ENCODE measurements at places on chromosomes 16 and 17.

- no peak for DNase-seq
Measured at GRCh38 chr16:88804552-88805339, 1.2 kb downstream of the CDT1 start.

GRCh38 chr16:87348616-87349157 is 31.5 kb upstream of the C16orf95 start:
- DNase-seq: no peak

- no peak for DNase-seq
Measured at GRCh38 chr17:8327303-8327649, 12.4 kb upstream of the ODF4 start.

GRCh38 chr17:68292689-68293040 is 1.4 kb downstream of the ARSG start:
- no peak for DNase-seq

DNA sequence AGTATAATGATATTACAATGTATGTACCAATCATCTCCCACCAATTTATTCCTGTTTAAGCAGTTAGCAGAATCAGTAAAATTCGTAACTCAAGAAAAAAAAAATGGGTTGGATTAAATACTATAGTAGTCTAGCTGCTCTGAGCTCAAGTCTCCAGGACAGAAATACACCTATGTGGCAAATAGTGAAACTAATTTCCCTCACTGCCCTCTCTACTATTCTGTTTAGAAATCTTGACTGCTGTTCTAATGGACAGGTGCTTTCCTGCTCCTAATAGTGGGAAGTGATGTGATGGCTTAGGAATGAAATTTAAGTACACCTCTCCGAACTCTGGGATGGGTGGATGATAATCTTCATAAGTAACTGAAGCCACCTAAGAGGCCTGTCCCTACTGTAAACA is 175.7 kb downstream of the KCNJ2 start:
- DNase-seq: no peak

DNA sequence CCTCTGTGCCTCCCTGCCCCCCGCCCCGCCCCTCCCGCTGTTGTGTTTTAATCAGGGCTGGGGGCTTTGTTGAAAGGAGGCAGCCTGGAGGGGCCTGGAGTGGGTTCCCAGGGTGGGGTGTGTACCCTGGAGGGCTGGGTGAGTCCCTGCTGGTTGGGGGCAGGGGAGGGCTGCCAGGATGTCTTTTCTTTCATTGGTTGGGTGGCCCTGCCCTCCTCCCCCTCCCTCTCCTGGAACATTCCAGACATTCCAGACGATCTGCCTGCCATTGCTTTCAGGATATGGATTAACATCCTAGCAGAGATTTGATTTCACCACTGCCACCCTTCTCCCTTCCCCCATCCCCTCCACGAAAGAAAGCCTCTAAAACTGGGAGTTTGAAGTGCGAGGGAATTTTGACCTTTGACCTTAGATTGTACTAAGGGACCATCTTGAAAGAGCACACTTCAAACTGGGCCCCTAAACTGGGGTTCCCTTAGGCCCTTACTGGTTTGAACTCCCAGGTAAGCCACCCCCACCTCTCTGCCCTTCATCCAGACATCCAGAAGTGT is 25.3 kb downstream of the IGF2BP1 start:
- no peak for DNase-seq

- no peak for DNase-seq
Measured at GRCh38 chr16:74372953-74373846, 2.9 kb upstream of the NPIPB15 start.

DNA sequence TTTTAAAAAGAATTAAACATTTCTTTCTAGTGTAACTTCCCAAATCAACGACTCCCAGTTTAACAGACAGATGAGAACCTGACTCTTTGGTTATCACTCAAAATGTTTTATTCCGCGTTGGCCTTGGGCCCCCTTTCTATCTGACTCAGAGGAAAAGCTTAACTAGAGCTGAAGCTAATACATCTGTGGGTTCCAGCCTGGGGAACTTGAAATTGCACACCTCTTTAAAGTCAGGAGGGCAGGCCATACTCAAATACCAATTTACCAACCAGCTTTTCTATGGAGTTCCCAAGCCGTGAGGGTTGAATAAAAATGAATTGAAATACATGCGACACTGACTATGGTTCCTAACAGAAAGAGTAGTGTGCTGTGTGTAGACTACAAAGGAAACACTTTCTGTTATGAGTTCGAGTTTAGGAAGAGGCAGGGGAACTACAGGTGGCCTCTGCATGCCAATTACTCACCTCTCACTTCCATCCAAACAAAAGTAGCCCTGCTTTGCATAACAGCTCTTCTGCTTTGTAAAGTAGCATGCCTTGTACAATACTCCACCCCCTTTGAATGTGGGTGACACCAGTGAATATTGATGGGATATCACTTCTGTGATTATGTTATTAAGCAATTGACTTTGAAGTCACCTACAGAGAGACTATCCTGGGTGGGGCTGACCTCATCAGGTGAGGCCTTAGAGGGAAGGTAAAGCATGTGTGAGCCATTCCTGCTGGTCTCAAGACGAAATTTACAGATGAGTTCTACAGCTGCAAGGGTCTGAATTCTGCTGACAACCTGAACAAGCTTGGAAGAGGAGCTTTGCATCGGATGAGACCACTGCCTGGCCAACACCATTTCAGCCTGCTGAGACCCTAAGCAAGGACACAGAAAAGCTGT is 92.1 kb downstream of the WDR59 start:
- no peak for DNase-seq

DNA sequence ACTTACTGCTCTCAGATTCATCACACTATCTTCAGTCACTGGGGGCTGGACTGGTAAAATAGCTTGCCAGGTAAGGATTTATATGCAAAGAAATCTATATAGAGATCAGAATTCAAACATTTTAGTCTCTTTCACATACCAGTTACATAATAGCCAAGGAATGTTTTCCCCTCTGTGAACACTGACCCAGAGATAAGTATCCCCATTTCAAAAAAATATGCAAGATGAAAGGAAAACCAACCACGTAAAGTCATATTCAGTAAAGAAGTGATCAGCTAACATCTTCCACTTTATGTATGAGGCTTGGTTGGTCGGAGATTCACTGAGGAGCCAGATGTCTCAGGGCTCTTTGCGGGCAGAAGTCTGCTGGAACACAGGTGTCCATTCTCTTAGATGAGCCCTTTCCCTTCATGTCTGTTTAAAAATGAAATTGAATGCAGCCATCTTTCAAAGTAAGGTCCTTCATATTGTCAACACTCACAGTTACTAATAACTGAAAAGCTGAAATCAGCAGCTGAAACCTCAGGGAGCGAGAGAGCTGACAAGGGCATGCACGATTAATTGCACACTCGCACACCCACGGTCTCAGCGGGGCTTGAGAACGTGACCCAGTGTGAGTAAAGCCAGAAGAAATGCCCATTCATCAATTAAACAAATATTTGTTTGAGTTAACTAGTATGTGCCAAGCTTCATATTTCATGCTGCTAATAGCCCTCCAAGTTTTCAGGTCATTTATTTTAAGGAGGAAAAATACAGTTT is 161.2 kb downstream of the MRTFB start:
- DNase-seq: no peak

GRCh38 chr17:12410717-12411116 is 255.0 kb upstream of the MYOCD start:
- no peak for DNase-seq

DNA sequence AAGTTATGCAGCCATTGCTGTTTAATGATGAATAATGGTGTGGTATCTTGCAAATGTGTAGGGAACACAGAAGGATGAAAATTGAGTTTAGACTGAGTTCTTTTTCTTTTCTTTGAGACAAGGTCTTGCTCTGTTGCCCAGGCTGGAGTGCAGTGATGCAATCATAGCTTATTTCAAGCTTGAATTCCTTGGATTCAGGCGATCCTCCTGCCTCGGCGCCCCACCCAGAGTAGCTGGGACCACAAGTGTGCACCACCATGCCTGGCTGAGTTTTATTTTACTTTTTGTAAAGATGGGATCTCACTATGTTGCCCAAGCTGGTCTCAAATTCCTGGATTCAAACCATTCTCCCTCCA is 74.6 kb upstream of the TBC1D3K start:
- DNase-seq: no peak

GRCh38 chr16:1398826-1399581 is 15.5 kb downstream of the UNKL start:
- no peak for DNase-seq

- no peak for DNase-seq
Measured at GRCh38 chr17:50461550-50462132, 7.0 kb downstream of the CHAD start.

DNA sequence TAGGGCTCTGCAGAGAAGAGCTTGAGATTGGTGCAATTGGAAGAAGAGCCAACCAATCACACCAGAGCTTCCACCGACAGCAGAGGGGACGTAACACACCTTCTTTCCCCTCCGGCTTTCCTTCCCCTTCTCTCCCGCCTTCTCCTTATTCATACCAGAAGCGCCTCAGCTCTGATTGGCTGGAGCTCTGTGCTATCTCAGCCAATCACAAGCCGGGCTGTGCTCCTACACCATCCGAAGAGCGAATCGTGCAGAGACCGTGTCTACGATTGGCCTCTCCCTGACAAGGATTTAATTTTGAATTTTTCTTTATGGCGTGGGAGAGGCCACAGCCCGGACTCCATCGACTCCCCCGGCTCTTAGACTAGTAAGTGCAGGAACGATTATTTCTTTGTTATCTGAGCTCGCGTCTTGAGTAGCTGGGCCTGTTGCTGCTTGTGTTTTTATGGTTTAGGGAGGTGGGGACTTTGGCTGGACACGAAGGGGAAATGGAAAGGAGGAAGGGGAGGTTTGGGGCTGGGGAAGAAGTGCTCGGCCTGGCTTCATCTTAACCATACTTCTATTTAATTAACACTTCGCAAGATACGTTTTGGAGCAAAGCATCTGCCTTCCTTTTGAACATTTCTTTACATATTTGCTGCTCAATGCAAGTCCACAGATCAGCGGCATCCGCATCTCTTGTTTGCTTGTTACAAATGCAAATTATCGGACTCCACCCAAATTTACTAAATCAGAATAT is at the start of gene PRR11:
TSS of gene PRR11 (plus strand) at position 308 of the 739 bp plus-strand sequence. CDS start 14,007 bp downstream, outside the sequence.
- peak; percentile 88 for DNase-seq

- no peak for DNase-seq
Measured at GRCh38 chr16:21590287-21590686, 9.1 kb upstream of the METTL9 start.

GRCh38 chr16:4870138-4870671 is 22.9 kb downstream of the UBN1 start:
- DNase-seq: no peak

DNA sequence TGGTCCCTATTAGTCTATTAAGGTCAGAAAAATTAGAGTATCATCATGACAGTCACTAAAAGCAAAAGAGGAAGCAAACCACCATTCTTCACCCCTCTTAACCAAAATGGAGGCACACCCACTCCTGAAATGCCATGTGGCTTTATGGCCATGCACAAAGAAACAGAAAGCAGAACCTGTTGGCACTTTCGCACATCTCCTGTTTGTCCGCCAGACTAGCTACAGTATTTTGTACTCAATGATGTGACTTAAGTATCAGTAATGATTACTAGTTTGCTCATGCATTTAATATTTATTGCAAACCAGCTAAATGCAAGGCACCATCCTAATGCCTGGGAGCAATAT is 70.2 kb upstream of the GNAO1 start:
- no peak for DNase-seq

- peak; percentile 35 for DNase-seq
Measured at GRCh38 chr17:62968445-62968923, 2.4 kb downstream of the TANC2 start.

GRCh38 chr17:31825961-31826691 is 32.9 kb downstream of the COPRS start:
- DNase-seq: no peak

DNA sequence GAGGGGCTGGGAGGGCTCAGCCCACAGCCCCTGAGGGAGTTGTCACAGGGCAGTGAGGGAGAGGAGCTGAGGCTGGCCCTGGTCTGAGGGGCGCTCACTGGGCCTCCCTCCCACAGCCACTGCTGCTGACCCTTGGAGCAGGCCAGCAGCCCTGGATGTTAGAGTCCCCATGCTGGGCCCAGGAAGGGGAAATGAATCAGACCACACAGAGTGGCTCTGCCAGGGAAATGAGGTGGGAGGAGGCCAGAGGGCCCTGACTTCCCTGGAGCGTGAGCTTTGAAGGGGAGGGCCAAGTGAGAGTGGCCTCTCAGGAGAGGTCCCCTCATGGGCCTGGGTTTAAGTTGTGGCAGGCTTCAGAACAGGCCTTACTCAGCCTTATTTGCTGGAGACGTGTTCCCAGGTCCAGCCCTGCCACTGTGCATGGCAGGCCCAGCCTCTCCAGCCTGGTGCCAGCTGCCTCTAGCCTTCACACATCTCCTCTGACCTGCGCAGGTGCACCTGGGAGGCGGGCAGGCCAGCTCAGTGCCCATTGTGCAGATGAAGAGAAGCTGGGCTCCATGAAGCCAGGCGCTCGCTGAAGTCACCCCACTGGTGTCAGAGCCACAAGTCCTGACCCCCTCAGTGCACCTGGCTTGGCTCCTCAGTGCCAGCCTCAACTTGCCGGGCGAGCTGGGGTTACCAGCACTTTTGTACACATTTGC is 15.4 kb downstream of the GPT2 start:
- DNase-seq: no peak

- no peak for DNase-seq
Measured at GRCh38 chr16:67893743-67894399, 817 bp downstream of the PSKH1 start.

DNA sequence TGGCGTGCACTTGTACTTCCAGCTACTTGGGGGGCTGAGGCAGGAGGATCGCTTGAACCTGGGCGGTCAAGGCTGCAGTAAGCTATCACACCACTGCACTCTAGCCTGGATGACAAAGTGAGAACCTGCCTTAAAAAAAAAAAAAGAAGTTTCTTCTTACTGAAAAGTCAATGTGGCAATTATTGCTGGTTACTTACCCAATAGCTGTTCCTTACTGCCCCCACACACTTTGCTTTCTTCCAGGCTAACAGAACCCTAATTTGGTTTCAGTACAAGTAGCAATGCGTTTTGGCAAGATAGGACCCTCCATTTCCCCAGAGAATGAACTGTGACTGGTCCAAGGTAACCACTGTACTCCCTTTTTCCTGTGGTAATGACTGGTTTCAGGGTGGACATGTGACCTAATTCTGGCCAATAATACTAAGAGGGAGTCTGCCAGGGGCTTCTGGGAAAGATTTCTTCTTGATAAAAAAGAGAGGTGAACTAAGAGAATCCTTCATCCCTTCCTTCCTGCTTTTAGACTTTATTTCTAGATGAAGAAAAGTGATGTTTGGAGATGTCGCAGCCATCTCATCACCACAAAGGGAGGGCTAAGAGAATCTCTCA is 58.8 kb upstream of the MSI2 start:
- DNase-seq: no peak

GRCh38 chr16:22638393-22639206 is 127.9 kb downstream of the NPIPB5 start:
- no peak for DNase-seq

GRCh38 chr17:13735861-13736260 is 134.1 kb upstream of the HS3ST3A1 start:
- no peak for DNase-seq

GRCh38 chr16:4976611-4977145 is 18.5 kb downstream of the SEC14L5 start:
- DNase-seq: no peak

All from activated CD4-positive, alpha-beta T cell treated with anti-CD3 and anti-CD28 coated beads, Interleukin-2, amount 50 U/mL, for 1 hour (primary cell).